Effector CD4-positive, alpha-beta T cell (primary cell): ENCODE measurements at places on chromosomes 4 and X.

- no peak for DNase-seq
Measured at GRCh38 chr4:186596850-186597390, 41.6 kb upstream of the MTNR1A start.

DNA sequence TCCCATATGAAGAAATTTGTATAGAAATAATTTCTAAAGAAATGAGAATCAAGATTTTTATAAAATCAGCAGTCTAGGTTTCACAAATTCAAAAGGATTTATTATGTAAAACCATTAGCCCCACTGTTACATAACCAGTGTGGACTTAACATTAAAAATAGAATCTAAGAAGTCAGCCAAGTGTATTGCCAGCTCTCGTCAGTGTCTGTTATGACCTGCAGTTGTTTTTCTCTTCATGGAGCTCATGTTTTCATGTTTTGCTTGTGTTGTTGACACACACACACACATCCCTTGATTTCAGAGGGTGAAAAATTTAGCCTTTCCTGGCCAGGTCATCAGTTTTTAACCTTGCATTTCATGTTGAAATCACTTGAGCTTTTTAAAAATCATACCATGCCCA, 39.5 kb downstream of the USP38 start:
- no peak for DNase-seq

- DNase-seq: no peak
Measured at GRCh38 chr4:2442175-2442993, 23.6 kb downstream of the CFAP99 start.

GRCh38 chr4:7366180-7366945, 68.4 kb downstream of the PSAPL1 start:
- DNase-seq: no peak

GRCh38 chr4:187687697-187688096, 307.9 kb upstream of the ZFP42 start:
- no peak for DNase-seq

DNA sequence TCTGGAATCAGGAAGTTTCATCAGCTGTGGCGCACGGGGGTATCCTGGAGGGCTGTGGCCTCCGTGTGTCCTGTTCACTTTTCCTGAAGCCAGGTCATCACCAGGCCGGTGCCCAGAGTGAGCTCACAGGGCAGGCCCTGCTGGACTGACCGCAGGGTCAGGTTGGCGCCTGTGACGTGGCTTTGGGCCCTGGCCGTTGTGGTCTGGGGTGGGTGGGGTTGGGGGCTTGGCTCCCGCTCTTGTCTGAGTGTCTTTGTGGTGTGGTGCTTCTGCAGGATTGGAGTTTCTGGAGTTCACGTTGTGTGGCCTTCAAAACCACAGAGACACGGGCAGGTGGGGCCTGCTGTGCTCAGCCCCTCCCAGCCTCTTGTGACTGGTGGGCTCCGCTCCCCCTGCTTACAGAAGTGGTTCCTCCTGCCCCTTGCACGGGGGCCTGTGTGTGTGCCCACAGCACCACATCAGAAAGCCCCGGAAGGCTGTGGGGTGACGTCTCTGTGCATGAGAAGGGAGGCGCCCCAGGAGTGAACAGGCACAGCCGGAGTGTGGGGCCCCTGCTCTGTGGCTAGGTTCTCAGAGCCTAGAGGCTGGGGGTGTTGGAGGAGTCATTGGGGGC, 9.5 kb downstream of the RGS12 start:
- peak; percentile 79 for DNase-seq

GRCh38 chr4:24850674-24851073, 55.3 kb downstream of the SOD3 start:
- DNase-seq: no peak

DNA sequence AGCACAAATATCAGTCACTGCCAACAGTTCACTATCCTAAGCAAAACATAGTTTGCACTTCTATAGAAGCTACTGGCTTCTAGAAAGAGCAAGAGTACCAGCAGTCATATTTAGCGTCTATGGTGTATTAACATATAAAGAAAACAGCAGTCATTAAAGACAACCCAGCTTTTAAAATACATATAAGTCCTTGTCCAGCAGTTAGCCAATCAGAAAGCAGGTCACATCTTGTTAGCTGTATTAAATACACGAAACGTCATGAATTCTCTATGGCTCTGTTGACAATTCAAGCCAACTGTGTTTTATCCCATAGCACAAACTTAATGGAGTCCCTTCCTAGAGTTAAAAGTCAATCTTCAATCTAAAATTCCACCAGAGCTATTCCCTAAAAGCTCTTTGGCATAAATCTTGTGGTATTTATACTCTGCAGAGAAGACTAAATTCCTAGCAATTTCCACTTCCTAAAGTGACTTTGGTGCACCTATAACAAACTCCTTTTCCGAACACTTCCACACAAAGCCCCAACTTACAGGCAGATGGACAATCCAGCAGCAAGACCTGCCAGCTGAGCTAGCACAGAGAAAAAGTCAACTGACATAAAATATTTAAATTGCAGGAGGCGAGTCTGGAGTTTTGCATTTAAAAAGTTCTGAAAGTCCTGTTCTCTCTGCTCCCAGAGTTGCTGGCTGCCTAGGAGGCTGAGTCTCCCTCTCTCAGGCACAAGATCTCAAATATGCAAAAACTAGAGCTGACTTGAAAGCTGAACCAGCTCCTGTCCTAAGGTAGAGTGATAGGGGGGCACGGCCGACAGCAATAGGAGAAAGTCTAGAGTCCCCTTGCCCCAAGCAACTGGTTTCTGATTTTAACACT, 1.3 kb downstream of the LDB2 start:
- no peak for DNase-seq

DNA sequence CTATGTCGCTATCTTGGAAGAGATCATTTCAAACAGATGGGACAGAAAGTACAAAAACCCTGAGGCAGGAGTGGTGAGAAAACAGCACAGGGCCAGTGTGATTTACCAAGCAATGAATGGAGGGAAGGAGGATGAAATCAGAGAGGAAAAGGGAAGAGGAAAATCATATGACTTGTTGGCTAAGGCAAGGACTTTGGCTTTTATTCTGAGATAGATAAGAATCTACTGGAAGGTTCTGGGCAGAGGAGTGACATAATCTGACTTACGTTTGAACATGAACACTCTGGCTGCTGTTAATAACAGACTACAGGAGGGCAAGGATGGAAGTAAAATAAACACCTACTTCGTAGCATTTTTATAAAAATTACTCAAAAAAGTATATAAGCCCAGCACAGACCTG, 207.8 kb upstream of the SLC7A11 start:
- no peak for DNase-seq

DNA sequence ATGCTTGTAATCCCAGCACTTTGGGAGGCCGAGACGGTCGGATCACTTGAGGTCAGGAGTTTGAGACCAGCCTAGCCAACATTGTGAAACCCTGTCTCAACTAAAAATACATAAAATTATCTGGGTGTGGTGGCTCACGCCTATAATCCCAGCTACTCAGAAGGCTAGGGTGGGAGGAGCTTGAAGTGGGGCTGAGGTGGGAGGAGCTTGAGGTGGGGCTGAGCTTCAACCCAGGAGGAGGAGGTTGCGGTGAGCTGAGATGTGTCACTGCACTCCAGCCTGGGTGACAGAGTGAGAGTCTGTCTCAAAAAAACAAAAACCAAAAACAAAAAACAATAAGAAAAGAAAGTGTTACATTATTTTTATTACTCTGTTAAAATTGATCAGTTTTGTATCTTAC, 1164.4 kb upstream of the IGFBP7 start:
- DNase-seq: no peak

DNA sequence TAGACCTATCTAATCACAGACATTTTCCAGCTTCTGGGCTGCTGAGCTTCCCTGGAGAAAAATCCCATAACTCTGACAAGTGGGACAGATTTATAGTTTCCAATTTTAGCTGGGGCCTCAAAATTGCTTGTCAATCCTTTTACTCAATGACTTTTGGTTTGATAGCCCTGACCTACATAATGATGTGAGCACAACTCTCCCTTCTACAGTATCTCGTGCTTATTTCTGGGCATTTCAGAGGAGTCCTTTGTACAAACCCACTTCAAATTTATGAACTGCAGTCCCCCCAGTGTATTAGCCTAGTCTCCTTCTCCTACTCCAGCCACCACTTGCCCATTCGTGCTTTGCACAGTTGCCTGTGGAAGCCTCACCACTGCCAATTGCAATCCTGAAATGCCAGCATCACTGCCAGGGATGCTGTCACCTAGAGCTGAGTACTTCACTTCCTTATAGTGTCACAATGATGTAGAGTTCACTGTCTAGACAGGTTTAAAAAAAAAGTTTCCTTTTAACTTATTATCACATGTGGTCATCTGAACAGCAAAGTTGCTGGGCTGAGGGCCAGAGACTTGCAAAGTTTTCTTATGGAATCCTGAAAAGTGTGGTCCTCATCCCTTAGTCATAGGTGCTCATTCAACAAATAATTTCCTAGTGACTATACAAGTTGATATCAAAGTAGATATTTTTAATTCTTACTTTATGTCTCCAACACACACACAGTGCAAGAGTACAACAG, 21.2 kb downstream of the TRAM1L1 start:
- no peak for DNase-seq

GRCh38 chr4:19187691-19188090, 1064.0 kb upstream of the SLIT2 start:
- DNase-seq: no peak

DNA sequence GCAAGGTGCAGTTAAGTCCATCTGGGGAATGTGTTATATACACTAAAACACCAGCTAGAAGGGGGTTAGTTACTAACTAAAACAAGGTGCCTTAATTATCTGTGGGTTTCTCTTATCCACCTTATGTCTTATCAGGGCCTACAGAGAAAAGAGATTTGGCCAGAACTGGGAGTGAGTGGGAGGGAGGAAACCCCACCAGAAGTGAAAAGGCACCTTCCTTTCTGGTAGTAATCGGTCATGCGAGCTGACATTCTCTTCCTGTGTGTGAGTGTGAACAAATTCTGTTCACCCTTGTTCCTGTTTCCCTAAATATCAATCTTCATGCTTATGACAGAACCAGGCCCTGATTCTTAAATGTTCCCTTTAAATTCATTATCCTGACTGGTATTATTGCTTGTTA, 43.5 kb downstream of the SRPX2 start:
- no peak for DNase-seq
